ENCODE measurements at places on chromosomes 7 and 10.

- no peak for DNase-seq
Observed at GRCh38 chr7:81883801-81884393, 114.0 kb upstream of the HGF start.

- no peak for DNase-seq
Observed at GRCh38 chr10:130895161-130895560, 416.4 kb downstream of the TCERG1L start.

DNA sequence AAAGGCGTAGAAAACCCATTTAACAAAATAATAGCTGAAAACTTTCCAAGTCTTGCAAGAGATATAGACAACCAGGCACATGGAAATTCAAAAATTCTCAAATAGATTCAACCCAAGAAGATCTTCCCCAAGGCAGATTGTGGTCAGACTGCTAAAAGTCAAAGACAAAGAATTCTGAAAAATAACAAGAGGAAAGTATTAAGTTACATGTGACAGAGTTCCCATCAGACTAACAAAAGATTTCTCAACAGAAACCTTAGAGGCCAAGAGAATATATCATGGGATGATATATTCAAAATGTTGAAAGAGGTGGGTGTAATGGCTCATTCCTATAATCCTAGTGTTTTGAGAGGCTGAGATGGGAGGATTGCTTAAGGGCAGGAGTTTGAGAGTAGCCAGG, 59.8 kb downstream of the TMEM178B start:
- no peak for DNase-seq

GRCh38 chr7:102253973-102254370, 32.7 kb upstream of the SH2B2 start:
- no peak for DNase-seq

- no peak for DNase-seq
Observed at GRCh38 chr7:106608661-106609060, 52.3 kb downstream of the CCDC71L start.

DNA sequence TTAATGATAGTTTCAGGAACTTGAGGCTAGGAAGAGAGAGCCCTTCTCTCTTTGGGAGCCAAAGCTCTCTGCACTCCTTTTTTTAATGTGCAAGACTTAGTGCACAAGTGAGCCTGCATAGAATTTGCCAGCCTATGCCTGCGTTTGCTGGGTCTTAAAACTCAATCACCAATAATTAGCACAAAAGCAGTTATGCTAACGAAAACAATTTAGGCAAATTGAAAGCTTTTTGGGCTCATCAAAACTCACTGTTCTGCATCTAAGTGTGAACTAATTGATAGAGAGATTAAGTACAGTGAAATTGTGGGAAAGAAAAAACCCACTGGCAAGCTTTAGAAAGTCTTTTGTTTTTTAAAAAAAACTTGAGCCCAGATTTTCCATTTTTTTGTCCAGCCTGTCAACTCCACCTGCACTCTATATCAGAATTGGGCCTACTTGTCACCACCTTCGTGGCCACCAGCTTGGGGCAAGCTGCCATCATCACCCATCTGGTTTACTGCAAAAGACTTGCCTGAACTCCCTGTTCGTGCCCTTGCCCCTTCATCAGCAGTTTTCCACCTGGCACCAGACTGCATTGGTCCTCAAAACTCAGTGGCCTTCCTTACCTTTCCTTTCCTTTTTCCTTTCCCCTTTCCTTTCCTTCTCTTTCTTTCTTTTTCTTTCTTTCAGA, 37.8 kb downstream of the CRHR2 start:
- no peak for DNase-seq

DNA sequence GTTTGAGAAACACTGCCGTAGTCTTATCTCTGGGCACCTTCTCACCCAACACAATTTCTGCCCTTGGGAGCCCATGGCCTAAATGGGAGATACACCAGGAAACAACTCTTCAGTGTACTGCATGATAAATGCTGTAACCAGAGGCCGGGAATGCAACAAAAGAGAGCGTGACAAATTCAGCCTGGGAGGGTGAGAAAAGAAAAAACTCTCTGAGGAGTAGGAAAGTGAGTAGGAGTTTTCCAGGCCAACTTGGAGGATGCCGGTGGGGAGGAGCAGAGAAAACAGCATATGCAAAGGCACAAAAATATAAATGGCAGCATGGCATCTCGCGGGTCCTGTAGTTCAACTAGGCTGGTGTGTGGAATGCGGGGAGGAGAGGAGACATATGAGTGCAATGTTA, 624.5 kb downstream of the PARD3 start:
- no peak for DNase-seq

DNA sequence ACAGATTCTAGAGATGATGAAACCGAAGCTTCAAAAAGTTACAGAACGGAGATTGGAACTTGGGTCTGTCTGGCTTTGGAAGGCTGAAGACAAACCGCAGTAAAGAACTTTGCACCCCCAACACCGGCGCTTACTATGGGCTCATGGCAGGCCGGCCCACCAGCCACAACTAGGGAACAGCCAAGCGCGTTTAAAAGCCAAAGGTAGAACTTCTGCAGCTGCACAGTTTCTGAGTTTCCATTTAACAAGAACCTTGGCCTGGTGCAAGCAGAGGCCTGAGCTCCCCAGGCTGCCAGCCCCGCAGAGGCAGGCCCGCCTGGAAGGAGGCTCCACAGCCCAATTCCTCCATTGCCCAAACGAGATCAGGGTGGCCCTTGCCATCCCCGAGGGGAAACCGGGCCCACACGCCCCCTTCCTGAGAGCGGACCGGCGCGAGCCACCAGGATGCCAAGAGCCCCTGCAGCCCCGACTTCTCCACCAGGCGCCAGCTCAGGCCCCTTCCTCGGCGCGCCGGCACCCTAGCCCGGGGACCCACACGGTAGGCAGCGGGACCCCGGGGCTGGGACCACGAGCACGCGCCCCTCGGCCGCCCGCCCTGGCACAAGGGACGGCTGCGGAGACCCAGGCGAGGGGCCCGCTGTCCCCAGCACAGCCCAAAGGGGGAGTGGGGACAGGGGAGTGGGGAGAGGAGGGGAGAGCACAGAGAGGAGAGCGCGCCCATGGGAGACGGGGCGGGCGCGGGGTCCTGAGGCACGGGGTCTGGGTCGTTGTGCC, 566 bp downstream of the MAD1L1 start:
- no peak for DNase-seq

GRCh38 chr10:92121686-92122492, 169.0 kb downstream of the CPEB3 start:
- no peak for DNase-seq

GRCh38 chr10:52437205-52437646, 123.1 kb downstream of the DKK1 start:
- DNase-seq: no peak

GRCh38 chr7:70681469-70682350, 450.2 kb upstream of the GALNT17 start:
- DNase-seq: no peak

GRCh38 chr10:22702348-22702747, 12.0 kb downstream of the PIP4K2A start:
- DNase-seq: no peak

GRCh38 chr10:122419016-122419415, 35.4 kb upstream of the ARMS2 start:
- DNase-seq: no peak

- DNase-seq: no peak
Observed at GRCh38 chr10:5843686-5844344, 30.6 kb upstream of the GDI2 start.

- no peak for DNase-seq
Observed at GRCh38 chr7:40230101-40230500, 95.3 kb downstream of the SUGCT start.

DNA sequence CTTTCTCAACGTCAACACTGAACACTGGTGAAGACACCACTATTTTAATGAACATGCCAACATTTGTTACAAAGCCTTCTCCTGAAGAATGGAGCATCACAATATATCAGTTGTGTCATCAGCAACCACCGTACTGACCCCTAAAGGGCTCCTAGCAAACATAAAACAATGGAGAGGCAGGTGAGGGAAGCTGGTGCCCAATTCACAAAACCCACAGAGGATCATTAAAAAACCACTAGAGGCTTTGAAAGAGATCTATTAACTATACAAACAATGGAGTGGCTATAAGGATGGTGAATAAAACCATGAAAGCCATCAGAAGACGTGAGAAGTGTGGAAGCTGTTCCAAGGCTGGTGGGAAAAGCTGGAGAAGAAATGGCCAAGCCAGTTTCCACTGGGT, 150.8 kb downstream of the FAM107B start:
- DNase-seq: no peak

- no peak for DNase-seq
Observed at GRCh38 chr7:7596176-7596575, 29.5 kb downstream of the MIOS start.

GRCh38 chr7:38630720-38631673, at the start of gene AMPH:
Gene AMPH, minus strand, starts transcription at chr7:38631373. Its CDS starts 22 bp downstream, at chr7:38631351.
- DNase-seq: peak; percentile 36

DNA sequence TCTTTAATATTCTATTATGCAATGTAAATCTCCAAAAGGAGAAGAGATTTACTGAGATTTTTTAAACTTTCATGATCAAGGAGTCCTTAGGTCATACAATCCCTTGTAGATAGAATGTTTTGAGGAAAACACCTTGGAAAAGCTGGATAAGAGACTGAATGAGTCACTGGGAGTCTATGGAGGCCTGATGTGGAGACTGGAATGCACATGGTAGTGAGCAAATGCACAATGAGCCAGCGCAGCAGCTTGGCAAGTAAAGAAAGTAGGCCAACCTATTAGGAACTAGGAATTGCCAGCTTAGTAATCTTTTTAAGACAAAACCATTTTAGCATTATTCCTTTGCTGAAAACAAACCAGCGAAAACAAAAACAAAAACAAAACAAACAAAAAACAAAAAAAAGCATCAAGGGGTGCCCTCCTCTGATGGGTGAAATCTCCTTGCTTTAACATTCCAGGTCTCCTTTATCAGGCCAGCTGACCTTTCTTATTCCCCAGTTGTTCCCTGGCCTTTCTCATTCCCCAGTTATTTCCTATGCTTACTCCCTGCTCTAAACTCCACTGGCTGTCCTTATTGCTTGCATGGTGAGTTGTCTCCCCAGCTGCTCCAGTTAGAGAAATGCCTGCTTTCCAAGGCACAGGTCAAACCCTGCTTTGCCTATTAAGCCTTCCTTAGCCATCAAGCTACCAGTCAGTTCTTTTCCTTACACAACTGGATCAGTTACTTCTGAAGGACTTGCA, 135.8 kb downstream of the PLCE1 start:
- DNase-seq: no peak

- no peak for DNase-seq
Observed at GRCh38 chr10:122703483-122704448, 4.1 kb upstream of the C10orf120 start.

GRCh38 chr7:28135315-28135714, 45.3 kb downstream of the JAZF1 start:
- DNase-seq: no peak

- no peak for DNase-seq
Observed at GRCh38 chr10:110326351-110327032, 21.8 kb upstream of the SMNDC1 start.

Data from fibroblast of skin of left biceps (primary cell).